ENCODE measurements at places on chromosomes 1 and 21.

DNA sequence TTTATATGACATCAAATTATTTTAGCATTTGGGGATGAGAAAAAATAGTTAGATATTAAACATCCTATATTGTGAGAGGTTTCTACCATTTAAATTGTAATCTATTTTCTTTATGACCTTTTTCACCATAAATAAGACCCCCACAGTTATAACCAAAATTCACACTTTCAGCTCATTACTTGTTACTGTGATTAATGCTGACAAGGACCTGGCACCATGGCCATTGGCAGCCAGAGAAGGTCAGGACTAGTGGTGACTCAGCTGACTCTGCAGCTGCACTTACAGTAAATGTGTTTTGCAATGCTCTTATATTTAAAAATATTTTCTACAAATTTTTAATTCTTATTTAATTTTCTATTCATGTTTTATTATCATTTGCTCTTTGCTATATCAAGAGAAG is 133.3 kb upstream of the C1orf105 start:
- DNase-seq = no peak

DNA sequence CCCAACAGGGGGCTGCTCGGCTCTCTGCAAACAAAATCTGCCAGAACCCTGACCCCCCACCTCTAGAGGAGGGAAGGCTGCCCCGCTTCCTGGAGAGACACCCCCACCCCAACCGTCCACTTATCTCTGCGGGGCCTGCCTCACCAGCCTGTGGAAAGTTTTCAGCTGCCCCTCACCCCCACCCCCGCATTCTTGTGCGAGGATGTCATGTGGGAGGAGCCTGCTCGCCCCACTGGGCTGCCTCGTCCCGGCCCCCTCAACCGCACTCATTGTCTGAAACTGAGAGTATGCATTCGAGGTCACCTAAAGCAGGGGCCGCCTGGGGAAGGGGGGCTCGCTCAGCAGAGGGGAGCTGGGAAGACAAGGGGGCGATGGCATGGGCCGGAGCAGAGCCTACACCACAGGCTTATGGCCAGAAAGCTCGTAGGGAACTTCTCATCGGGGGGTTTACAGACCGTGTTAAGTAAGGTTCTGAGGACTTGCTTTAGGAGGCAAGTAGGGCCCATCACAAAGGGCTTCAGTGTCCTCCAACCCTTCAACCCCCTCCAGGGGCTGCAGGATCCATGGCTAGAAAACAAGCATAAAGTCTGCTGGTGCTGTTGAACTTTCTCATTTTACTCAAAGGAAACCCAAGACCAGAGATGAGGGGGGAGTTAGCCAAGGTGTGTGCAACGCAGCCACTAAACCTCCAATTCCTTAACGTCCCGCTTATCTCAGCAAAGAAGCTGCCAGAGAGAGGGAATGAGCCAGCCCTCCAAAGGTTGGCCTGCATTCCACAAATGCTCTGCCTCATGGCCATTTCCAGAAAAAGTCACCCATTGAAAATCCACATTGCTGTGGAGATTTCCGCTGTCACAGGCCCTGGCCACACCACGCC is 9.4 kb downstream of the EPHA2 start:
- no peak for DNase-seq

DNA sequence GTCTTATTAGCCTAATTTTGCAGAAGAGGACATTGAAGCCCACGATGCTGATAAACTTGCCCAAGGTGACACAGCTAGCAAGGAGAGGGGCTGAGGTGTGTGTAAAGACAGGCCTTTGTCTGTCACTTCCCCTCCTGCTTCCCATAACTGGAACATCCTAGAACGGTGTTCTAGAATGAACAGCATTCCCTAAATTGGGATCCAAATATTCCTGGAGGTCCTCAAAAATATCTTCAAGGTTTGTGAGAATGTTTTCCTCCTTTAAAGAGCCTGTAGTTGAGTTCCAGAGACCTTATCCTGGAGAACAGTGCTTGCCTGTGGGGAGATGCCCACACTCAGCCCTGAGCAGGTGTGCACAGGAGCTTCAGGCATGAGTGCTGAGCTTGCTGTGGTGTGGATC is 41.5 kb upstream of the SAMD13 start:
- DNase-seq = no peak

DNA sequence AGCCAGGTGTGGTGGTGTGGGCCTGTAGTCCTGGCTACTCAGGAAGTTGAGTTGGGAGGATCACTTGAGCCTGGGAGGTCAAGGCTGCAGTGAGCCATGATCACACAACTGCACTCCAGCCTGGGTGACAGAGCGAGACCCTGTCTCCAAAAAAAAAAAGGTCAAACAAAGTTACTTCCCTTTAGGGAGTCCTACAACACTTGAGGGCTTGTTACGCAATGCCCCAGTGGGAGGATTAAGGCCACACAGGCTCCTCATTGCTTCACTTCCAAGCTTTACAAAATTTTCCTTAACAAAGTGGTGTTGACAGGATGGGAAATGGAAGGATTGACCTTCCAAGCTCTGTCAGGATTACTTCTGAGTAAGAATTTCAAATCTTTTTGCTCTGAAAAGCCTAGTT is 6.2 kb upstream of the EXTL1 start:
- DNase-seq = no peak

- peak; percentile 27 for DNase-seq
Measured at GRCh38 chr1:12615865-12616708, 1.9 kb downstream of the DHRS3 start.
